Large intestine (tissue), 12 donors: ENCODE measurements at places on chromosomes 3 and 15. TPM values are rescaled to one million over a fixed set of nuclear protein-coding genes. Genes with fewer than 3 reads are reported as not detected.

Gene COL7A1
- polyA plus RNA-seq: 121 TPM

Gene C15orf62
- 5.4 TPM for polyA plus RNA-seq

Gene POPDC2
- 12.2 TPM for polyA plus RNA-seq

Gene MAPK6
- 42.1 TPM for polyA plus RNA-seq

Gene LHFPL4
- polyA plus RNA-seq: 1.1 TPM

Gene THSD4
- 17.5 TPM for polyA plus RNA-seq

Gene FOXB1
- 0.03 TPM for polyA plus RNA-seq

Gene MAGEL2
- 2.0 TPM for polyA plus RNA-seq

Gene DUOXA2
- polyA plus RNA-seq: not detected

Gene FBXL2
- 27.7 TPM for polyA plus RNA-seq

Gene GOLGA8T
- 0.75 TPM for polyA plus RNA-seq

Gene MYEF2
- 28.8 TPM for polyA plus RNA-seq

Gene ANP32A
- 201 TPM for polyA plus RNA-seq

Gene IGSF10
- polyA plus RNA-seq: 1.7 TPM

Gene CD200R1
- polyA plus RNA-seq: 1.7 TPM

Gene RNF168
- 11.4 TPM for polyA plus RNA-seq

Gene CSTA
- polyA plus RNA-seq: 1.2 TPM
